ENCODE measurements at places on chromosomes 3 and 15. TPM values are rescaled to one million over a fixed set of nuclear protein-coding genes. Genes with fewer than 3 reads are reported as not detected.

DNA sequence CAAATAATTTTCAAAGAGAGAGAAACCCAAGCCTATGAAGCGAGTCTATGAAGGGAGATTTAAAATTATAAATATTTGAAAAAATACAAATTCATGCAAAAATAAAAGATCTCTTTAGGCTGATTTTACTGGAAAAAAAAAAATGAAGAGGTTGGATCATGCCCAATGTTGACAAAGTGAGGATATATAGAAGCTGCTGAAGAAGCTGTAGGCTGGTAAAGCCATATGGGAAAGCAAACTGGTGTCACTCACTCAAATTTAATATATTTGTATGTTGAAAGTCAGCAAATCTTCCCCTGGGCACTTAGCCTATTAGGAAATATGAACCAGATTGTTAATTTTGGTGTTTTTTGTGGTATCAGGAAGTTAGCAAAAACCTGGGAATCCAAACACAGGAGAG is 61.8 kb upstream of the BCHE start:
- no peaks in the 10 kb centered on the region for H3K27me3 ChIP-seq
- no peaks in the 10 kb centered on the region for H3K36me3 ChIP-seq
- no peaks in the 10 kb centered on the region for H3K4me1 ChIP-seq
- no peak for DNase-seq

- no peaks in the 10 kb centered on the region for H3K36me3 ChIP-seq
- H3K4me1 ChIP-seq, result no peaks in the 10 kb centered on the region
- H3K27ac ChIP-seq, result no peak overlapping the region
- no peaks in the 10 kb centered on the region for H3K27me3 ChIP-seq
- H3K4me3 ChIP-seq, result no peak overlapping the region
- no peak for DNase-seq
These were observed 42.9 kb downstream of the MYO1E start for GRCh38 chr15:59329570-59330350.

GRCh38 chr3:67883766-67884165 is 229.4 kb upstream of the SUCLG2 start:
- H3K4me3 ChIP-seq, result no peak overlapping the region
- H3K27ac ChIP-seq, result no peak overlapping the region
- no peak for DNase-seq
- H3K4me1 ChIP-seq, result no peaks in the 10 kb centered on the region
- H3K36me3 ChIP-seq, result no peaks in the 10 kb centered on the region
- H3K27me3 ChIP-seq, result no peaks in the 10 kb centered on the region

- H3K4me3 ChIP-seq, result peak overlapping the region; percentile 54
- no peaks in the 10 kb centered on the region for H3K36me3 ChIP-seq
- H3K4me1 ChIP-seq, result peaks cover 64% of the 10 kb centered on the region
- DNase-seq, result no peak
- H3K27ac ChIP-seq, result peak overlapping the region; percentile 60
- no peaks in the 10 kb centered on the region for H3K27me3 ChIP-seq
These were observed 3.8 kb downstream of the PKM start for GRCh38 chr15:72227192-72227586.

DNA sequence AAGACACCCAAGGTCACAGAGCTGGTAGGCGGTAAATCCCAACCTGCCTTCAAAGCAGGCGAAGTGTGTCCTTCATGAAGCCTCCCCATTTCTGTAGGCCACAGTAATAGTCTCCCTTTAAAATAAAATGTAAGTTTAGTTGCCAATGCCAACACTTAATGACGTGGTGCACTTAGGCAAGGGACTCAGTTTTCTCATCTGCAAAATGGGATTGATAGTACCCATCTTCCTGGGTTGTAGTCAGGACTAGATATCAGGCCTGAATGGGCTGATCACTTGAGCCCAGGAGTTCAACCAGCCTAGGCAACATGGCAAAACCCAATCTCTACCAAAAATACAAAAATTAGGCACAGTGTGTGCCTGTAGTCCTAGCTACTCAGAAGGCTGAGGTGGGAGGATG is 114.6 kb downstream of the SHQ1 start:
- no peak overlapping the region for H3K27ac ChIP-seq
- peaks cover 8% of the 10 kb centered on the region for H3K4me1 ChIP-seq

GRCh38 chr3:23728601-23729117 is 77.1 kb upstream of the UBE2E1 start:
- no peak overlapping the region for H3K27ac ChIP-seq
- no peaks in the 10 kb centered on the region for H3K27me3 ChIP-seq
- no peak for DNase-seq
- H3K36me3 ChIP-seq, result no peaks in the 10 kb centered on the region
- H3K4me3 ChIP-seq, result no peak overlapping the region

MOBP gene
- total RNA-seq, result not detected

All from CD8-positive, alpha-beta memory T cell (primary cell).